A673 (cell line): ENCODE measurements at places on chromosomes 12 and 14. TPM values are rescaled to one million over a fixed set of nuclear protein-coding genes. Genes with fewer than 3 reads are reported as not detected.

Gene C12orf50
- 0.15 and 0.20 TPM in 2 replicates for total RNA-seq

Gene ZNF891
- 2.9 TPM in 2 replicates for total RNA-seq

Gene JAG2
- 14.3 and 17.3 TPM in 2 replicates for total RNA-seq

GRCh38 chr12:101795786-101796185 lies 35.0 kb downstream of the GNPTAB start:
- DNase-seq: no peak
- no peak overlapping the region for H3K27ac ChIP-seq
- H3K27me3 ChIP-seq: no peaks in the 10 kb centered on the region
- no peaks in the 10 kb centered on the region for H3K4me1 ChIP-seq
- no peaks in the 10 kb centered on the region for H3K36me3 ChIP-seq
- H3K4me3 ChIP-seq: no peak overlapping the region

DNA sequence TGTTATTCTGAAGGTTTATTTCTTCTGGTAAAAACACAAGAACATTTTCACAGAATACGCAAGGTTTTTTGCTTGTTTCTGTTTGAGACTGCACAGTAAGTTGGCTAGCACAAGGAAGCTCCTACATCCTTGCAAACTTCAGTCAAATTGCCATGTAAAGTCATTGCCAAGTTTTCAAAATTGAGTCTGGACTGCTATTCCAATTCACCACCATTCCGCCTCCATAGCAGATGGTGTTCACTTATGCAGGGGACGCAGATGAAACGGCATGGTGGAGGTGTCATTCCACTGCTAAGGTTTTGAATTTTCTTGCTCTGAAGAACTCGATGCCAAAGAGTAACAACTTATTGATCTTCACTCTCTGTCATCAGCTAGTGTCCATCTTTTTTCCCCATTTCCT lies 303.9 kb upstream of the SYT1 start:
- H3K36me3 ChIP-seq: no peaks in the 10 kb centered on the region
- peaks cover 39% of the 10 kb centered on the region for H3K4me1 ChIP-seq

DNA sequence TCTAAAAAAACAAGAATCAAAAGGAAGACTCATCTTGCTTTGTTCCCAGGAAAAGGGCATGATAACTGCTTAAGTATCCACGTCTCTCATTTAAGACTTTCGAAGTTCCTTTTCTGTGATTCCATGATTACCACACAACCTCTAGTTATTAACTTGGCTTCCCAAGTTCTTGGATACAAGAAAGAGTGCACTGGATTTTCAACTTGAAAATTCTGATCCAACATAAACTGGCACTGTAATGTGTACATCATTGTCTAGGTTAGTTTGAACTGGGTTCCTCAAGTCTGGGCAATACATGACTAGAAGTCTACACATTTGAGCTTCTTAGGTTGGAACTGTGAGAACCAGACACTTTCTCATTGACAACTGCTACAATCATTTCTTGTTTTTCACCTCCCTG lies 1.6 kb downstream of the KLHL28 start:
- H3K4me1 ChIP-seq: peaks cover 14% of the 10 kb centered on the region
- H3K27me3 ChIP-seq: no peaks in the 10 kb centered on the region
- H3K4me3 ChIP-seq: peak overlapping the region; percentile 76
- peak overlapping the region; percentile 85 for H3K27ac ChIP-seq
- no peak for DNase-seq

DNA sequence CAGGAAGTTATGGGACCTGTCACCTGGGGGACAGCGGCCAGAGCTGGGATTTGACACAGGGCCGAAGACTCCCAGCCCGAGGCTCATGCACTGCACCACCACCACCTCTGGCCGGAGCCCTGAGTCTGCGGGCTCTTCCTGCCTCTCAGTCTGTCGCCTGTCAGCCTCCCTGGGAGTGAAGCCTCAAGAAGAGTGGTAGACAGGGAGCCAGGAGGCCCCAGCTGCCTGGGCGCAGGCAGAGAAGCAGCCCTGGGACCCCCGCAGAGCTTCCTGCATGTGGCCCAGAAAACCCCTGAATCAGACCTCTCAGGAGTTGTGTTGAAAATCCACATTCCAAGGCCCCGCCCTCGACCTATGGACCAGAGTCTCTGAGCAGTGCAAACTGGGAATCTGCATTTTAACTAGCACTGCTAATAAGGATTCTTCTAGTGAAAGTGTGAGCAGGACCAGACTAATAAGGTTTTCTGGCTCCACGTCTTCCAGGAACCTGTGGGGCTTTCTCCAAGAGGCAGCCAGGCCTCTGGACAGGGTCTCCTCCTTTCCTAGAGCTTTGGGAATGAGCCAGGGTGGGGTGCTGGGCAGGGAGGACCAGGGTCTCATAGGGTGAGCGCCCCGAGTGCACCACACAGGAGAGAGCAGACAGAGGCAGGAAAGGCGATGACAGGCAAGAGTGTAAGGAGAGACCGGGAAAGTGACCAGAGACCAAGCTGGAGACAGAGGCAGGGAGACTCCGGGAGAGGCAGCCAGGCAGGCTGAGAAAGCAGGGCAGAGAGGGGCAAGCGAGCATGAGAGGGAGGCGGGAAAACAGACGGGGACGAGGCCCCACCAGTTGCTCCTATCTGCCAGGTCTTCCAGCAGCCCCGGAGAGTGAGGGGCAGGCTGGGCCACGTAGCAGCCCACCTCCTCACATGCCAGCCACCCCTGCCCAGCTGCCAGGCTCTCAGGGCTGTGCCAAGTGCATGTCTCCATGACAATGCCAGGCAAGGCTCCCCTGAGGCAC lies 112.4 kb downstream of the BCL11B start:
- no peak overlapping the region for H3K4me3 ChIP-seq
- no peak for DNase-seq
- peaks cover 15% of the 10 kb centered on the region for H3K4me1 ChIP-seq
- no peak overlapping the region for H3K27ac ChIP-seq
- no peaks in the 10 kb centered on the region for H3K36me3 ChIP-seq

DNA sequence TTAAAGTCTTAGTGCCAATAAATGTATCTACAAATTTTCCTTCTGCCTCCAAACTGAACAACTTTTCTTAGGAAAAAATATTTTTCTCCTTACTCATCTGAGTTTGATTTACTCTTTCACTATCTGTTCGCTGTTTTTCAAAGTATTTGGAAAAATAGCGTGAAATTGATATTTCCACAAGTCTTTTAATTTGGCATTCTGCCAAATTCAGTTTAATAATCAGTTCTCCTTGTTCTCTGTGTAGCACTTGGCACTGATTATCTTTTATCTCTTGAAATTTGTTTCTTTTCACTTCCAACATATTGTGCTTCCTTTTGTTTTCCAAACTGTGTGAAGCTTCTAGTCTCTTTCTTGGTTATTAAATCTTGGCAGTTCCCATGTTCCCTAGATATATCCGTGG lies 559.8 kb downstream of the RPL10L start:
- H3K27me3 ChIP-seq: no peaks in the 10 kb centered on the region
- no peak overlapping the region for H3K4me3 ChIP-seq
- DNase-seq: no peak
- H3K36me3 ChIP-seq: no peaks in the 10 kb centered on the region

DNA sequence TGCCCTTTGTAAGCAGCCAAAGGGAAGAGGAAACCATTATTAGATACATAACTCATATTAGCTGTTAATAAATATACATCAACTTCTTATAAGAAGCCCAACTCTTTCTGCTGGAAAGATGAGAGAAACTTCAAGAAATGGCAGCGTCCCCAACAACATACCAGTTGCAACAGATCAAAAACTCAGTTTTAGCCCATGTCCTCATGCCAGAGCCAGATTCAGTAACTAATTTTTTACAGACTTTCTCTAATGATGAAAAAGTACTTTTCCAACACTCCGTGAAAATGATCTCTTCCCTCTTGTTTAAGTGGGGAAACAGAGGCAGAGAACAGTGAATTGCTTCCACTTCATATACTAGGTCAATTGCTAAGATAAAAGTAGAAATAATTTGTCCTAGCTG lies 206.8 kb upstream of the NUDT4 start:
- DNase-seq: no peak
- no peak overlapping the region for H3K4me3 ChIP-seq
- H3K27ac ChIP-seq: no peak overlapping the region
- no peaks in the 10 kb centered on the region for H3K36me3 ChIP-seq
- no peaks in the 10 kb centered on the region for H3K27me3 ChIP-seq

- peaks cover 23% of the 10 kb centered on the region for H3K4me1 ChIP-seq
- H3K4me3 ChIP-seq: peak overlapping the region; percentile 88
- H3K27ac ChIP-seq: peak overlapping the region; percentile 89
- H3K36me3 ChIP-seq: peaks cover 11% of the 10 kb centered on the region
- peak; percentile 50 for DNase-seq
- H3K27me3 ChIP-seq: no peaks in the 10 kb centered on the region
Observed at GRCh38 chr12:121400332-121401139, 618 bp downstream of the RNF34 start.

- H3K27me3 ChIP-seq: no peaks in the 10 kb centered on the region
- H3K4me1 ChIP-seq: no peaks in the 10 kb centered on the region
- H3K4me3 ChIP-seq: no peak overlapping the region
Observed at GRCh38 chr12:115132145-115132544, 448.2 kb upstream of the TBX3 start.

- no peak overlapping the region for H3K4me3 ChIP-seq
- H3K36me3 ChIP-seq: no peaks in the 10 kb centered on the region
- H3K27ac ChIP-seq: no peak overlapping the region
- H3K4me1 ChIP-seq: peaks cover 7% of the 10 kb centered on the region
Observed at GRCh38 chr12:111773801-111774551, 7.2 kb downstream of the ALDH2 start.

GRCh38 chr12:119204131-119204530 lies 25.4 kb downstream of the HSPB8 start:
- H3K4me3 ChIP-seq: no peak overlapping the region
- H3K27ac ChIP-seq: no peak overlapping the region
- peaks cover 51% of the 10 kb centered on the region for H3K27me3 ChIP-seq
- no peak for DNase-seq
- H3K36me3 ChIP-seq: no peaks in the 10 kb centered on the region

DNA sequence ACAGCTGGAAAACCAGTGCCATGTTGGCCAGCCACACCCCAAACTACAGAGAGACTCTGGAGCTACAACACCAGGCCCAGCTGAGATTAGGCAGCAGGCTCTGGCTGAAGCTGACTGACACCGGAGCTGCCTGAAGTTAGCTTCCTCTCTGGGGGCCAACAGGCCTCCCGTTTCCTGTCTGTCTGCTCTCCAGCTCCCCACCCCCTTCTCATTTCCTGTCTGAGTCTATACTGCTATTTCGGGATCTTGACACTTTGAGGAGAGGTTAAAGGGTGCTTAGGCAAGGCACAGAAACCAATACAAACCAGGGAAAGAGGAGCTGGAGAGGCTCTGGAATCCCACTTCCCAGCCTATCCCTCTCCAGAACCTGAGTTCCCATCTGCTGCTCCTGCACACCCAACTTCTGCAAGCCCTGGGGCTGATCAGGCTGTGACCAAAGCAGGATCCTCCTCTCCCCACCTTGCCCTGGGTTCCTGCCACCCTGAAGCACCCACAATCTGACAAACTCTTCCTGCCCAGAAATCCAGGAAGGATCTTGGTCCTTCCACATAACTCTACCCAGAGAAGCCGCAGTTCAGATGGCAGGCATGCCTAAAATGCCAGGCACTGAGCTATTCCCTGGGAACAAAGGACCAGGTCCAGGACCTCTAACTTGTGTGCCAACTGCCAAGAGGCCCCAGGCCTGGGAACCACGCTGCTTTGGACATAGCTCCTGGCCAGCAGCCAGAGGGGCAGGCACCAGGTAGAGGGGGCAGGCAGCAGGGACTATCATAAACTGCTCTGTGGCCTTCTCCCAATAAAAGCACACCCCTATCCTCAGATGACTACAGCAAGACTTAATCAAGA lies 39.9 kb downstream of the PRPF40B start:
- H3K27me3 ChIP-seq: no peaks in the 10 kb centered on the region
- DNase-seq: peak; percentile 95
- H3K36me3 ChIP-seq: no peaks in the 10 kb centered on the region
- H3K4me1 ChIP-seq: peaks cover 19% of the 10 kb centered on the region

GRCh38 chr12:54689034-54689372 lies 40.8 kb upstream of the DCD start:
- DNase-seq: no peak
- no peaks in the 10 kb centered on the region for H3K4me1 ChIP-seq
- no peak overlapping the region for H3K4me3 ChIP-seq
- no peak overlapping the region for H3K27ac ChIP-seq

GRCh38 chr14:99393059-99393655 lies 87.5 kb downstream of the SETD3 start:
- peaks cover 3% of the 10 kb centered on the region for H3K4me1 ChIP-seq
- peak; percentile 69 for DNase-seq
- H3K4me3 ChIP-seq: no peak overlapping the region
- H3K27me3 ChIP-seq: no peaks in the 10 kb centered on the region

- no peak overlapping the region for H3K4me3 ChIP-seq
- no peaks in the 10 kb centered on the region for H3K27me3 ChIP-seq
- no peak for DNase-seq
- no peak overlapping the region for H3K27ac ChIP-seq
Observed at GRCh38 chr14:92704821-92705220, 43.6 kb downstream of the LGMN start.

- no peak overlapping the region for H3K27ac ChIP-seq
- DNase-seq: no peak
- no peaks in the 10 kb centered on the region for H3K36me3 ChIP-seq
- no peak overlapping the region for H3K4me3 ChIP-seq
- peaks cover 6% of the 10 kb centered on the region for H3K4me1 ChIP-seq
Observed at GRCh38 chr12:24681570-24681969, 267.3 kb downstream of the BCAT1 start.

DNA sequence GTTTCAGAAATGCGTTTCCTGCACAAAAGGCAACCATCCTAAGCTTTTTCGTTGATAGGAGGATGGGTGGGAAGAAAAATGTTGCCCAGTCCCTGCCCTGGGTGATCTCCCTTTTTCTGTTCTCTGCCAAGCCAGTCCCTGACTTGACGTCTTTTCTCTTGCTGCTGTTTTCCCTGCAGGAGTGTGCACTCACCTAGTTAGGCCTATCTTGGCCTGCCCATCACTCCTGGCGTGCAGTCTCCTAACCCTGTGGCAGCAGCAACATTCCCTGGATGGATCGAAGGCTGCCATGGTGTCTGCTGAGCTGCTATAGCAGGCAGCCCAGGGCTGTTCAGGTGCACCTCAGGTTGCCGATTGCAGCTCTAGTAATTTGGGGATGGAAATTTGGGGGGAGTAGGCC lies 1.2 kb downstream of the UNC119B start:
- H3K36me3 ChIP-seq: peaks cover 34% of the 10 kb centered on the region
- peak overlapping the region; percentile 90 for H3K27ac ChIP-seq
- H3K4me3 ChIP-seq: peak overlapping the region; percentile 93

DNA sequence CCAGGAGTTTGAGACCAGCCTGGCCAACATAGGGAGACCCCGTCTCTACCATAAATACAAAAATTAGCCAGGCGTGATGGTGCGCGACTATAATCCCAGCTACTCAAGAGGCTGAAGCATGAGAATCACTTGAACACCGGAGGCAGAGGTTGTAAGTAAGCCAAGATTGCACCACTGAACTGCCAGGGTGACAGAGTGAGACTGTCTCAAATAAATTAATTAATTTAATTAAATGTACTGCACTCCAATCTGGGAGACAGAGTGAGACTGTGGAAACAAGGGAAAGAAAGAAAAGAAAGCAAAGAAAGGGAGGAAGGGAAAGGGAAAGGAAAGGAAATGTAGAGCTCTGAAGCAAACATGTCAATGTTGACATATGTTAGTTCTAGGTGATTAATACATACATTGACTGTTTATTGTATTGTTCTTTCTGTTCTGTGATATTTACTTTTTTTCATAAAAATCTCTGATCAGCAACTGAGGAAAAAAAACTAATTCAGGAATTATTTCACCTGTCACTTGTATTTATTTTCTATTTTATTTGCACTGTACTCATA lies 99.6 kb downstream of the DENND5B start:
- no peak overlapping the region for H3K27ac ChIP-seq
- no peaks in the 10 kb centered on the region for H3K36me3 ChIP-seq
- no peak overlapping the region for H3K4me3 ChIP-seq
- H3K27me3 ChIP-seq: no peaks in the 10 kb centered on the region
